Activated T-helper 2 cell treated with anti-CD3 and anti-CD28 coated beads, Interferon-gamma antibody, Interleukin-2, Interleukin-4, amounts not matched to agents 10 μg/mL and 5 μg/mL and 100 μg/mL, durations not matched to agents 14 hours and 24 hours and 36 hours (primary cell): ENCODE measurements at places on chromosomes 11 and 22. TPM values are rescaled to one million over a fixed set of nuclear protein-coding genes. Genes with fewer than 3 reads are reported as not detected.
A peak's percentile ranks its signal among the peaks of the same experiment; 100 is the strongest.

Gene IL18
- 1.5 and 1.7 TPM in 2 replicates for total RNA-seq

DNA sequence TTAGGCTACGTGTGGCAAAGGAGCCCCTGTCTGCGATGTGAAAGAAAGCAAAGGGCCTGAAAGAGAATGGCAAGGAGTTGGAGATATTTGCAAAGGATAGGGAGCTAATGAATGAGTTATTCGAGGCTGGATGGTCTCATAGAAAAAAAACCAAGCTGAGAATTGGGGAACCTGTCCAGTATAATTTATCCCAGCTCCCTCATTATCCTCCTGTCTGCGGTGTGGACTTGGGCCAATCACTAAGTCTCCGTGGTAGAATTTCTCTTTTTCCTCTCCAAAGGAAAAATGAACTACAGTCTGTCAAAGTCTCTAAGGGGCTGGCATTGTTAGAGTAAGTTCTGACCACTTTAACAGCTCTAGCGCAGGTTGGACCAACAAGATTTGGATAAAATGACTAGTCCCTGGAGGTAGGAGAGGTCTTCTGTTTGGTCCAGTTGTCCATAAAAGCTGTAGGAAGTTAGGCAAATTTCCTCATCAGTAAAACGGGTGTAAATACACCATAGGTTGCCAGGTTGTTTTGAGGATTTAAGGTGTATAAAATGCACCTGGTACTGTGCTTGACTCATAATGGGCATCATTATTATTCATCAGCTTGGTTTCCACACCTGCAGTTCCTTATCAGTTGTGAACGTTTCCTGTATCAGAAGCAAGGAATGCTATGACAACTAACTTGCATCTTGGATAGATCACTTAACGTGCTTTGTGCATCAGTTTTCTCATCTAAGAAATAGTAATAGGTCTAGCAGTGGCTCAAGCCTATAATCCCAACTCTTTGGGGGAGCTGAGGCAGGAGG is 10.3 kb upstream of the CDON start:
- H3K27me3 ChIP-seq, result peaks cover 30% of the 10 kb centered on the region
- no peaks in the 10 kb centered on the region for H3K4me1 ChIP-seq
- H3K36me3 ChIP-seq, result no peaks in the 10 kb centered on the region
- no peak overlapping the region for H3K4me3 ChIP-seq
- DNase-seq, result no peak

- no peak for DNase-seq
- peak overlapping the region; percentile 71 for H3K4me3 ChIP-seq
- no peaks in the 10 kb centered on the region for H3K27me3 ChIP-seq
- H3K27ac ChIP-seq, result no peak overlapping the region
- no peaks in the 10 kb centered on the region for H3K4me1 ChIP-seq
These were observed 351.0 kb upstream of the B3GAT1 start for GRCh38 chr11:134763030-134763388.

Gene SCARF2
- total RNA-seq, result 0.55 and 0.62 TPM in 2 replicates

DNA sequence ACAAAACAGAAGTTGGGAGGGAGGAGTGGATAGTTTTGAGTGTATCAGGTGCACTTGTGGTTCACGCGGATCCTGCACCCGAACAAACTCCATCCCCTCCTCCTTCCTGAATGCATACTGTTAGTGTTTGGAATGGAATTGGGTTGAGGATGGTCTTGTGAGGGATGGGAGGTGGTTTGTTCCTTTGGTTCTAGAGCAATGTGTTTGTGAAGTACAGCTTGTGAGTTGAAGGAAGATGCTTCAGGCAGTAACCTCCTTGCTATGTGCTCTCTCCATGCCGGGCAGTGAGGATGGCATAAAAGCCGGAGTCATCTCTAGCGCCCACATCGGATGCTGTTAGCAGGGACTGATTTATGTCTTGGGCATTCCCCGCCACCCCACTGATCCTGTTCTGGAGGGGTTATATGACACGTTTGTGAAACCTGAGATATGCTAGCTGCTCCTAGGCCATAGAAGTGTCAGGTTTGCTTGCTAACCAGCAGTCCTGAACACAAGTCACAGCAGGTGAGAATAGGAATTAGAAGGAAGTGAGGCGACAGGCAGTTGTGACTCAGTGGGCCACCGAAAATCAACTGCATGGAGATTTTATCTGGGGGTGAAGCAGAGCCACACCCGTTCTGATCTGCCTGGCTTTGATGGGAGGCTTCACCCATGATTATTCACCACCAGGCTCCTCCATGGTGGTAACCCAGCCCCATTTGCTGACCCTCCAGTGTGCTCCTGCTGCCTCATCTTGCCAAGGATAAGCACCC is 2.2 kb downstream of the BCR start:
- H3K4me3 ChIP-seq, result peak overlapping the region; percentile 87
- no peak for DNase-seq
- no peaks in the 10 kb centered on the region for H3K27me3 ChIP-seq
- H3K27ac ChIP-seq, result peak overlapping the region; percentile 84

GRCh38 chr11:120086651-120087050 is 51.3 kb downstream of the TRIM29 start:
- H3K4me3 ChIP-seq, result no peak overlapping the region
- no peak overlapping the region for H3K27ac ChIP-seq
- H3K27me3 ChIP-seq, result no peaks in the 10 kb centered on the region
- DNase-seq, result no peak

GRCh38 chr11:83629775-83630174 is 343.6 kb upstream of the CCDC90B start:
- H3K27ac ChIP-seq, result no peak overlapping the region
- H3K36me3 ChIP-seq, result no peaks in the 10 kb centered on the region
- H3K4me1 ChIP-seq, result no peaks in the 10 kb centered on the region
